Fibroblast of skin of abdomen (primary cell): ENCODE measurements at places on chromosomes 4 and X.

- no peak for DNase-seq
Observed at GRCh38 chr4:109864134-109864533, 16.2 kb downstream of the LRIT3 start.

GRCh38 chr4:6750286-6751221, 32.0 kb upstream of the KIAA0232 start:
- DNase-seq: no peak

- no peak for DNase-seq
Observed at GRCh38 chr4:123536225-123536624, 139.6 kb downstream of the SPRY1 start.

GRCh38 chr4:143195581-143195980, 10.9 kb downstream of the USP38 start:
- no peak for DNase-seq

- DNase-seq: peak; percentile 81
Observed at GRCh38 chr4:127698789-127699200, 31.4 kb upstream of the SLC25A31 start.

DNA sequence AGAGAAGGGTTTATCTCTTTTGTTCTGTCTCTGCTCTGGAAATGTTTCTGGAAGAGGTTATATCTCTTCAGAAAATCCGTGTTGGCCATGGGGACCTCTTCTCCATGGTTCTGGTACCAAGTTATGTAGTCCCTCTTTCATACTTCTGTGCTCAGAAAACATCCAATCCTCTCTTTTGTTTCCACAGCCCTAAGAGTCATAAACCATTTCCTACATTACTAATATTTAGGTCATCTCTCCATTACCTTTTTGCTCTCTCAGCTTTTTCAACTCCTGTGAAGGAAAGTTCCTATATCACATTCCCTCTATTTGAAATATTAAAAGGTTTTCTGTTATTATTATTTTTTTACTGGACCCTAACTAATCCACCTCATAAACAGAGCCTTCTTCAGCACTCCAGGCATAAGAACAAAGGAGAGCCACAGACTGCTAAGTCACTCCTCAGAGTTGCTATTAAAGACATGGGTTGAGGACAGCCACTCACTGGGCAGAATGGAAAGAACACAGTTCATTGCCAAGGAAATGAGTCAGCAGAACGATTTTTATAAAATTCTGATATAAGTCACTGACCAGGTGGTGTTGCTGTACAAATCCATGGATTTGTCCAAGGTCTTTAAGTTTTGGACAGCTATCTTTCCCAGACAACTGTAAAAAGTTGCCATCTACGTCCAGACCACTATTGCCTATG, 122.4 kb upstream of the NPY2R start:
- DNase-seq: no peak

DNA sequence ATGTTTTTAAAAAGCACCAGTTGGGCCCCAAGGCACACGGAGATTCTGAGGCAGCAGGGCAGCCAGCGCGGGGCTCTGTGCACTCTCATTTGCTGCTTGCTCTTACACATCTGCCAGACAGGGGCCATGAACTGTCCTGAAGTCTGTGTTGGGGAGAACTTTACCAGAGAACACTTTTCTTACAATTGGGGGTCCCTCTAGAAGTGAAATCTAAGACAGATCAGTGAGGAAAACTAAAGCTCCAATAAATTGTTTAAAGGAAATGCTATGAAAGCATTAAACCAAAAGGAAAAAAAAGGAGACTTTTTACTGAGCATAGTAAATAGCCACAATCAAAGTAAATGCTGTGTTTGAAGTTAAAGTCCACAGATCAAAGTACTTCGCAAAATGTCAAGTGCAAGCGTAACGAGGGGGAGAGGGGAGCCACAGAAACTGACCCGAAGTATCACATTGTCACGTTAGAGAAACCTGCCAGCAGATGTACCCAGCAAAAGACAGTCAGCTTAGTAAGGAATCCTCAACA, 37.8 kb downstream of the SORBS2 start:
- DNase-seq: no peak

DNA sequence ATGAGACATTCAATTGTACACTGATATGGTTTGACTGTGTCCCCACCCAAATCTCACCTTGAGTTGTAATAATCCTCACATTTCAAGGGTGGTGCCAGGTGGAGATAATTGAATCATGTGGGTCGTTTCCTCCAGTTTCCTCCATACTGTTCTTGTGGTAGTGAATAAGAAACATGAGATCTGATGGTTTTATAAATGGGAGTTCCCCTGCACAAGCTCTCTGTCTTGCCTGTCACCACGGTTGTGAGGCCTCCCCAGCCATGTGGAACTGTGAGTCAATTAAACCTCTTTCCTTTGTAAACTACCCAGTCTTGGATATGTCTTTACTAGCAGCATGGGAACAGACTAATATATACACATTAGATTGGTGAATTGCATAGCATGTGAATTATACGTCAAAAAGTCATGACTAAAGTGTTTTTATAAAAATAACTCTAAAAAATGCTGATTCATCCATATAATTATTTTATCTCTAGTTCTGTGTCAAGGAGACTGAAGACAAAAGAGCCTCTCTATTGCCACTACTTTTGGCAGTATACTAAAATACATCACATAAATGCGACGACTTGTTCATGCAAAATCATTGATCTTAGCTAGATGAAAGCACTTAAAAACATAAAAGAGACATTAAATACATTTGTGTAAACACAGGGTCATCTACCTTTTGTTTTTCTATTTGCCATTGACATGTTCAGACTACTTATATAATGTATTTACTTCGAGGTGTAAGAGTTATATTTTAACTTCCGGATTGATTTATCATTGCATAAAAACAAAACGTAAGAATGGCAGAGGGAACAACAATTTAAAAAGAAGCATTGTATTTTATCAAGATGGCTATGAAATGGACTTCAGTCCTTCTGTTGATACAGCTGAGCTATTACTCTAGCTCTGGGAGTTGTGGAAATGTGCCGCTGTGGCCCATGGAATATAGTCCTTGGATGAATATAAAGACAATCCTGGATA, 50.1 kb downstream of the YTHDC1 start:
- DNase-seq: no peak

- no peak for DNase-seq
Observed at GRCh38 chrX:39848243-39848642, 249.5 kb downstream of the BCOR start.

GRCh38 chrX:22203186-22203585, 69.5 kb upstream of the CBLL2 start:
- no peak for DNase-seq

- DNase-seq: no peak
Observed at GRCh38 chrX:132732236-132732635, 226.2 kb downstream of the HS6ST2 start.

- DNase-seq: peak; percentile 25
Observed at GRCh38 chr4:16199093-16199492, 27.2 kb downstream of the TAPT1 start.

- no peak for DNase-seq
Observed at GRCh38 chr4:118988635-118988972, 100.0 kb downstream of the SYNPO2 start.

DNA sequence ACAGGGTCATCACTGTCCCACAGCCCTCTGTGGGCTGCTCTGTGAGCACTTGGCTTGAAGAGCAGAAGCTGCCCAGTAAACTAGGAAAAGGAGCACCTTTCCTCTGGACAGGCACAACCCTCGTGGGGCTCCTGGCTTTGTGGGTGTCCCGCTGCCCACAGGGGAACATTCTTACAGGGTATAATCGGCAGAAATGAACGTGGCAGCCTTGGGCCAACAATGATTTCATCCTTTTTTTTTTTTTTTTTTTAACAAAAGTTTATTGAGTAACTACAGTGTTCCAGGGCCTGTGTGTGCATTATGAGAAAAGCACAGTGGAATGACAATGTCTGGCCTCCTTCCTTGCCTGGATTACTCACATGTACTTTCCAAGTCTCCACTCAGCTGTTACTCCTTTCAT, 197.2 kb downstream of the PDGFC start:
- DNase-seq: peak; percentile 89

DNA sequence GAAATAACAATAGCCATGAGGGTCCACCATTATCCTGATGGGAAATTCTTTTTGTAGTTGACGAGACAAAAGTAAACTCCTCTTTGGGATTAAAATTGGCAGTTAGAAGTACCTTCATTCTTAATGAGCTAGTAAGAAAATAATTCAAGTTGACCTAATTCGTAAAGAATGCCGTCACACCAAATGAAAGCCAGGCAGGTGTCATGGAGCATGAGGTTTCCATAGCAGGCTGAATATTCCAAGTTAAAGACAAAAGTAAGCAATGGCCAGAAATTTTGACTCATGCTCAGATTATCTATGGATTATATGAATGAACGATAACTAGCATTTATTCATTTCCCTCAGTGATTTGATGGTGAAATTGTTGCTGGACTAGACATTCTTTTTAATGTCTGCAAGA, 192.2 kb upstream of the FAT1 start:
- DNase-seq: no peak

DNA sequence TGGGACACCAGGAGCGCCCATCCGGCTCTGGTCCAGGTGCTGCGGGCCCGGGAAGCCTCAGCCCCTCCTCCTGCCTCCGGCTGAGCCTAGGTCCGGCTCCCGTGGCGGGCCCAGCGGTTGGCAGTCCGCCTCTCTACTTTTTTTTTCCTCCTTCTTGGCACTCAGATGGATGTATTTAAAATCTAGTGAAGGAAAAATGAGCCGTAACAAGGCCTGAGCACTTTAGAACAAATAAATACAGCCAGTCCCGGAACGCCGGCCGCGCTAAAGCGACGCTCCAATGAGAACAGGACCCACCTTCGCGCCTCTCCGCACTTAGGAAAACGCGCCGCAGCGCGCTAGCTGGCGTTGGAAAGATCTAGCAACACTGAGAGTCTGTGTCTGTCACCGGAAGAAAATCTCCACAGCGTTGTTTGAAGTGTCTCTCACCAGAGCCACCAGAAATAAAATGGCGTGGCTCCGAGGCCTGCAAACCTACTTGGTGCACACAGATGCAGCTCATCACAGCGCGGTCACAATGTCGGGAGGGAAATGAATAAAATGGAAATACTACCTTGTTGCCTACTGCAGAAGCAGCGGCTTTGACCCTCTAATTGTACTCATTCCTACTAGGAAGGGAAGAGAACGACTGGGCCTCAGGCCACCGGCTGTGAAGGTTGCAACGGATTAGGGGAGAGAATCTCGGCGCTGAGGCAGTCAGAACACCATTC, 4.7 kb downstream of the NEUROG2 start:
- DNase-seq: no peak

- no peak for DNase-seq
Observed at GRCh38 chr4:143185253-143186107, 763 bp downstream of the USP38 start.

DNA sequence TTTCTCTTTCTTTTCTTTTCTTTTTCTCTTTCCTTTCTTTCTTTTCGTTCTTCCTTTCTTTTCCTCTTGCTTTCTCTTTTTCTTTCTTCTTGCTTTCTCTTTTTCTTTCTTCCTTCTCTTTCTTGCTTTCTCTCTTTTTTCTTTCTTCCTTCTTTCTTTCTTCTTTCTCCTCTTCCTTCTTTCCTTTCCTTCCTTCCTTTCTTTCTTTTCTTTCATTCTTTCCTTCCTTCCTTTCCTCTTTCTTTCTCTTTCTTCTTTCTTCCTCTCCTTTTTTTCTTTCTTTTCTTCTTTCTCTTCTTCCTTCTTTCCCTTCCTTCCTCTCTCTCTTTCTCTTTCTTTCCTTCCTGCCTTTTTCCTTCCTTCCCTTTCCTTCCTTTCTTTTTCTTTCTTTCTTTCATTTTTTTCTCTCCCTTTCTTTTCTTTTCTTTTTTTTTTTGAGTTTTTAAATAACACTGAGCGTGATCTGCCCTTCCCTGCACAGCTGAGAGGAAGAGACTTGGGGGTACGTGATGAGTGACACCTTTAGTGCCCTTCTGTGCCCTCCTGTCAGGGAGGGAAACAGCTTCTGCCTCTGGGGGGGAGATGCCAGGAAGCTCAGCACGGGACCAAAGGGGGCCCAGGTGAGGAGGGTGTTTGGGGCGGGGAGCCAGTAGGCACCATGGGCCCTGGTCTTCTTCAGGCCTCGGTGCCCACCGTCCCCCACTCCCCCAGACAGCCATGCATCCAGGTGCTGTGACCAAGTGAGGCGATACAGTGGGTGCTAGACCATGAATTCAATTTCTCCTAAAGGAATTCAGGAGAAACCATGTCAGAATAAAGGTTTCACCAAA, 36.6 kb upstream of the CDKN2AIP start:
- no peak for DNase-seq
